COR-L47 (cell line): ENCODE measurements at places on chromosomes 7 and 10.

DNA sequence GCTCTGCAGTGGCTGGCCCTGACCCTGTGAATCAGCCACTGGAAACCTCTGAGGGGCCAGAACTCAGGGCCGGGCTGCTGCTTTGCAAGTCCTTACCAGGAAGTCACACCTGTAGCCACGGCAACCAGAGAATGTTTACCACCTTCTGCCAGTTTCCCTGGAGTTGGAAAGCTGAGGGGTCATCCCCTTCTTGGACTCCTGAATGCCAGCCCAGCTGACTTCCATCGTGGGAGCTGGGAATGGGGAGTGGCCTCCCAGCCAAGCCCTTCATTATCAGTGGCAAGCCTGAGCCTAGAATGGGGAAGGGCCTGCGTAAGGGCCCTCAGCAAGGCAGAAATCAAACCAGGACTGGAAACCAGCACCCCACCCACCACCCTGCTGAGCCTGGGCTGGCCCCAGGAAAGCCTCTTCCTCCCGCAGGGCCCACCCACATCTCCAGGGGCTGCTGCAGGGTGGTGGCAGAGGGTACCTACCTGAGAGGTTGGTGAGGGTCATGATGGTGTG, 6.5 kb upstream of the CRHR2 start:
- no peak for DNase-seq

GRCh38 chr10:89279421-89279869, 22.4 kb upstream of the IFIT2 start:
- DNase-seq: no peak

- DNase-seq: peak; percentile 11
Measured at GRCh38 chr7:106731187-106731586, 70.2 kb upstream of the CCDC71L start.

GRCh38 chr7:5200561-5201235, 10.7 kb downstream of the WIPI2 start:
- DNase-seq: no peak
